ENCODE measurements at places on chromosomes 12 and 14. TPM values are rescaled to one million over a fixed set of nuclear protein-coding genes. Genes with fewer than 3 reads are reported as not detected.

DNA sequence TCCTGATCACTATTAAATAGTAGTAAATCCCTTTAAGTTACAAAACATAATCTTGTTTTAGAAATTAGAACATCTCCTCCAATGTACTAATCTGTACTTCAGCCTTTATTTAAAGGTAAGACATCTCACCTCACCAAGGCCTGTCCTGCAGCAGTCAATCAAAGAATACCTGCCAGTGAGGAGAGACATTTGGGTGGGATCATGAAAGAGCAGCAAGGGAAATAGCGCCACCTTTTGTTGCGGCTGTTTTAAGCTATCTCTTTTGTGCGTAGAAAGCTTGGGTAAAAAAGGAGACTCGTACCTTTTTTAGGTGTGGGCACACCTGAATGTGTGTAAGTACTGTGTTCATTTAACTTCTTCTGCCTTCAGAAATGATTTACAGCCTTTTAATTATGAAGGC, 117.8 kb upstream of the TMTC1 start:
- H3K4me1 ChIP-seq: no peaks in the 10 kb centered on the region
- H3K36me3 ChIP-seq: no peaks in the 10 kb centered on the region
- H3K27ac ChIP-seq: no peak overlapping the region
- DNase-seq: no peak
- H3K27me3 ChIP-seq: no peaks in the 10 kb centered on the region
- H3K4me3 ChIP-seq: no peak overlapping the region

DNA sequence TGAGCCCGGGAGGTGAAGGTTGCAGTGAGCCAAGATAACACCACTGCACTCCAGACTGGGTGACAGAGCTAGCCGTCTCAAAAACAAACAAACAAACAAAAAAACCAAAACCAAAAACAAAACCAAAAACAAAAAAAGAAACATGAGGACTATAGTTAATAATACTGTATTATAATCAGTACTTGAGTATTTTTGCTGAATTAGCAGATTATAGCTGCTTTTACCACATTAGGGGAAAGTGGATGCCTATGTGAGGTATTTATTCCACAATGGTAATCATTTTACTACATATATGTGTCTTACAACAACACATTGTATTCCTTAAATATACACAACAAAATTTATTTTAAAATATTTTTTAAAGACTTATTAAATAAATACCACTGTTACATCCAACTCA, 101.4 kb upstream of the PPP4R3A start:
- H3K4me3 ChIP-seq: no peak overlapping the region
- H3K27ac ChIP-seq: no peak overlapping the region
- DNase-seq: no peak
- H3K36me3 ChIP-seq: no peaks in the 10 kb centered on the region
- no peaks in the 10 kb centered on the region for H3K4me1 ChIP-seq
- H3K27me3 ChIP-seq: no peaks in the 10 kb centered on the region

DNA sequence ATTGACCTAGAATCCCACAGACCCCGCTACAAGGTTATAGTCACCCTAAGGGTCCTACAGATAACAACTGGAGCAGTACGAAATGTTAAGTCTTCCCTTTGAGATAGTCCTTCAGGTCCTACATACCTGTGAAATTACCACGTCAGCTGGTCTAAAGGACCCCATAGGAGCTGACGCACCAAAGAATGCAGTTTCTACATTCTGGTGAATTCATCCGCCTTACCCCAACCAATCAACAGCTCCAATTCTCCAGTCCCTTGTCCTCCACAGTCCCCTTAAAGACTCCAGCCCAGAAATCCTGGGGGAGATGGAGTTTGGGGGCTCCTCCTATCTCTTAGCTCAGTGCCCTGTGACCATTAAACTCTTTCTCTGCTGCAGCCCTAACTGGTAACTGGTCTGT, 36.2 kb upstream of the PRMT8 start:
- no peak overlapping the region for H3K4me3 ChIP-seq
- no peak for DNase-seq
- H3K36me3 ChIP-seq: no peaks in the 10 kb centered on the region
- H3K4me1 ChIP-seq: no peaks in the 10 kb centered on the region

- DNase-seq: peak; percentile 62
- no peaks in the 10 kb centered on the region for H3K36me3 ChIP-seq
- H3K4me3 ChIP-seq: no peak overlapping the region
- H3K27ac ChIP-seq: no peak overlapping the region
- peaks cover 24% of the 10 kb centered on the region for H3K27me3 ChIP-seq
These were observed 17.1 kb upstream of the OR10P1 start for GRCh38 chr12:55619354-55620138.

DNA sequence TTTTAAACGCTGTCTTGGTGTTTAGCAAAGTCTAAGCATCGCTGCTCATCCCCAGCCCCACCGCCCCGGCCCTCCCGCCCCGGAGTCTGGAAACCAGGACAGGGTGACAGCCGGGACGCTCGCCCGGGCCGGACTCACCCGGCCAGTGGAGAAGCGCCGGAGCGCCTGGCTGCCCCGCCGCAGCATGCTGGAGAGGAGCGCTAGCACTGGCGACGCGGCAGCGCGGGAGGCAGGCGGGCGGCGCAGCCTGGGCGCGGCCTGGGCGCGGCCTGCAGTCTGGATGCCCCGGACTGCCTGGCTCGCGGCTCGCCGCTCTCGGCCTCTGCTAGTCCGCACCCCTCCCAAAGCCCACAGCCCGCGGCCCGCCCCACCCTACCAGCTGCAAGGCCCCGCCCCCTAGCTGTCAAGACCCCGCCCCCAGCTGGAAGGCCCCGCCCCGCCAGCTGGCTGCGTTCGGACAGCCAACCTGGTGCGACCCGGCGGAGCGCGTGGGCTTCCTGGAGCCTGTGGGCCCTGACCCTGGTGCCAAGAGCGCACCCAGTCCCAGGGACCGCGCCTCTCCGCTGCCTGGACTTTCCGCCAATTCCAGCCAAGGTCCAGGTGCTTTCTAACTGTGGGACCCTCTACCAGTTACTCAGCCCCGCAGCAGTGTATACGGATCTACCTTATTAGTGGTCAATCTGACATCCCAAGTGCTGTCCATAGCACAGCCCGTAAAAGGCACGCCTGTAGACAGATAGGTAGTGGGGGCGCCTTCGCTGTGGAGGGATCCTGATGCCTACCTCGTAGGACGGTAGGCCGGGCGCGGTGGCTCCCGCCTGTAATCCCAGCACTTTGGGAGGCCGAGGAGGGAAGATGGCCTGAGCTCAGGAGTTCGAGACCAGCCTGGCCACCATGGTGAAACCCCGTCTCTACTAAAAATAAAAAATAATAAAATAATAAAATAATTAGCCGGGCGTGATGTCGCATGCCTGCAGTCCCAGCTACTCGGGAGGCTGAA, at the start of gene ALDH1L2:
ALDH1L2 (minus strand) TSS at position 208 of the 1,000 bp plus-strand sequence; CDS start at position 186, 22 bp downstream.
- no peaks in the 10 kb centered on the region for H3K4me1 ChIP-seq
- H3K27me3 ChIP-seq: no peaks in the 10 kb centered on the region
- no peaks in the 10 kb centered on the region for H3K36me3 ChIP-seq
- peak within 1 kb of the TSS; percentile 51 for H3K4me3 ChIP-seq
- DNase-seq: peak; percentile 95

DNA sequence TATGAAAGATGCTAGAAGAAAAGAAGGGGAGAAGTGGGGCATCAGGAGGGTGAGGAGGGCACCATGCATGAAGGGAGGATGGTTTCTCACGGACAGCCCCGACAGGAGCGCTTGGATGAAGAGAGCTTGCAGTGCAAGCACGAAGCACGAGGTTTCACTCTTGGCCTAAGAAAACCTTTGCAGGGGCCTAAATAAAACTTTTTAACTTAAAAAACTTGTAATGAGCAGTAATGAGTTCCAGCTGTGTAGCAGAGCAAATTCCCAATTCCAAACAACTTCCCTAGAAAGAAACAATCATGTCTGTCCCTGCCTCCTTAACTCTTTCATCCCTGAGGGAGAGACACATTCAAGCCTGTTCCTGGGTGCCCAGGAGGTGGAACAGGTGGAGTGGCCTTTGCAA, 119.5 kb downstream of the PAH start:
- H3K27me3 ChIP-seq: peaks cover 11% of the 10 kb centered on the region
- DNase-seq: no peak
- no peaks in the 10 kb centered on the region for H3K36me3 ChIP-seq
- H3K4me3 ChIP-seq: no peak overlapping the region
- H3K27ac ChIP-seq: no peak overlapping the region

DNA sequence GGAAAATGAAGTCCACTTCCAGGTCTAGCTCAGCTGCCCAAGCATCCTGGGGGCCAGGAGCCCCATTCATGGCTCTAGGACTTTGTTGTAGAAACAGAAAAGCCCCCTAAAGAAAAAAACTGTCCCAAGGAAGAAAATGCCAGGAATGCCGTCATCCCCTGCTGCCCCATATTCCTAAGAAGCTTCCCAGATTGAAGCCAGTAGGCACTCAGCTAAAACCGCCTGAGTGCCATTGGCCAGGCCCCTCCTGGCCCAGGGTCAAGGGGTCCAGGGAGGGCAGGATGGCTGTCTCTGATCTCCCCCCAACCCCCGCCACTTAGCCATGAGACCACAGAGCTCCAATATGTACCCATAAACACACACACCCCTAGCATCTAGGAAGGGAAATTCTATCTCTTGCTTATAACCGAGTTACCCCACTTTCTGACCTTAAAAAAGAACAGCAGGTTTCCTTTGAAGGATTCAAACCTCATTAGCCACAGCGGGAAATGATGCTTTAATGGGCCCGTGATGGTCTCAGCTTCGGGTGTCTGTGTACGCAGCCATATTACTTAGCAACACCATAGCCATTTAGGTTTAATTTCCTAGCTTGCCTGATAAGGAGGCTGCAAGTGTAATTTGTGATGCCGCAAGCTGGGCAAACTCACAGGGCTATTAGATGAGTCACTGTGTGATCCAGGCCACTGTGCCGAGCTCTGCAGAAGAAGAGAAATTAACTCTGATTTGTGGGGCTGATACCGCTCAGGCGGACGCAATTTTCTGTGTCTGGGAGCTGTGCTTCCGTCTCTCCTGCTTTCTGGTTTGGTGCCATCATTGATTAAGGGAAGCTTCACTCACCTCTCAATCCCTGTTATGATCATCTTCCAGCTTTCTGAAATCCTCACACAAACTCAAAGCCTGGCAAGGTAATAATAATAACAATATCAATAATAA, 84.2 kb downstream of the GCH1 start:
- peaks cover 5% of the 10 kb centered on the region for H3K4me1 ChIP-seq
- H3K36me3 ChIP-seq: no peaks in the 10 kb centered on the region
- DNase-seq: peak; percentile 76
- H3K4me3 ChIP-seq: peak overlapping the region; percentile 12

GRCh38 chr12:124605883-124606774, 38.7 kb upstream of the NCOR2 start:
- no peak for DNase-seq
- no peaks in the 10 kb centered on the region for H3K36me3 ChIP-seq
- no peak overlapping the region for H3K4me3 ChIP-seq
- H3K27ac ChIP-seq: peak overlapping the region; percentile 99

DNA sequence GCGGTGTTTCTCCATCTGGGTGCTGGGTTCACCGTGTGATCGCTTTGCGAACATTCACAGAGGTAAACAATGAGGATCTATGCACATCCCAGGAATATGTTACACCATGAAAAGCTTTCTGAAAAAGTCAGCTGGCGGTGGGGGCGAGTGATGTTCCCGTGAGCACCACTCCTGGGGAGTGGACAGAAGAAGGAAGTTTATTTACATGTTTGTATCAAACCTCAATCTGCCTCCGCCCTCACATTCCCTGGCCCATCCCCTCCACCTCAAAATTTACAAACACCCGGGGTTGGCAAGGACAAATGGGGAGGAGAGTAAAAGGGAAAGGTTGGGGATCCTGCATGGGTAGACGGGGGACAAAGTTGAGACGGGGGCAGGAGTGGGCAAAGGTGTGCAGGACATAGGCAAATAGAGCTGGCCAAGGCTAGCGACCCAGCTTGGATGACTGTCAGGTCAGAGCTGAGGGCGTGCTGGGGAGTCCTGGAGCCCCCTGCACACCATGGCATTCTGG, 6.9 kb downstream of the TNFRSF1A start:
- peaks cover 33% of the 10 kb centered on the region for H3K36me3 ChIP-seq
- no peaks in the 10 kb centered on the region for H3K27me3 ChIP-seq
- H3K27ac ChIP-seq: peak overlapping the region; percentile 100
- peaks cover 42% of the 10 kb centered on the region for H3K4me1 ChIP-seq
- H3K4me3 ChIP-seq: 0 out of 2 replicates have a peak overlapping the region, but pooled peaks have one; percentile 33

DNA sequence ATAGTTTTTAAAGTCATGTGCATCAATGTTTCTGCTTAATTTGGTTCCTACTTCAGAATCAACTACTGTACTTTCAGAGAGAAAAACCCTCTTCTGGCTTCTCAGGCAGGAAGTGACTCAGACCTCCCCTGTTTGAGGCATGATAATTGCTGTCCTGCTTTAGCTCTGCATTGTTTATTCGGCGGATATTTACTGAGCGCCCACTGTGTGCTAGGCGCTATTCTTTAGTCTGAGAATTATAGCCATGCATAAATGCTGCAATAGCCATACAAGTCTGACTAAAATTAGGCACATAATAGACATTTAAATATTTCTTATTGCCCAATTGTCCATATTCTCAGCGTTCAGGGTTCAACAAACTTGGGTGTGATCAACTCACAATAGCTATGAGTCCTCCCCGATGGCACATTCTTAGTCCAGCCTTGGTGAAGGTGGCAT, 6.1 kb upstream of the AMIGO2 start:
- H3K27ac ChIP-seq: peak overlapping the region; percentile 80
- no peaks in the 10 kb centered on the region for H3K36me3 ChIP-seq
- peaks cover 62% of the 10 kb centered on the region for H3K4me1 ChIP-seq
- no peak overlapping the region for H3K4me3 ChIP-seq
- DNase-seq: no peak

- H3K36me3 ChIP-seq: no peaks in the 10 kb centered on the region
- no peak overlapping the region for H3K4me3 ChIP-seq
- H3K27me3 ChIP-seq: no peaks in the 10 kb centered on the region
- no peak for DNase-seq
- no peak overlapping the region for H3K27ac ChIP-seq
These were observed 214.1 kb upstream of the PLEKHG7 start for GRCh38 chr12:92488735-92489134.

Gene BHLHE41
- polyA plus RNA-seq: 16.1 TPM

Gene NAV3
- 15.9 TPM for polyA plus RNA-seq

Gene PPP1R1A
- polyA plus RNA-seq: not detected

Gene KRT5
- polyA plus RNA-seq: not detected

Gene ANO2
- not detected for polyA plus RNA-seq

Gene MYH6
- polyA plus RNA-seq: not detected

Gene KLRG1
- 5.1 TPM for polyA plus RNA-seq

Gene TRIM9
- 3.9 TPM for polyA plus RNA-seq

Gene NOVA1
- polyA plus RNA-seq: 0.32 TPM

Measured in SK-N-SH (cell line).